Endodermal cell (in vitro differentiated cells): ENCODE measurements at places on chromosomes 1 and 21. TPM values are rescaled to one million over a fixed set of nuclear protein-coding genes. Genes with fewer than 3 reads are reported as not detected.
A peak's percentile ranks its signal among the peaks of the same experiment; 100 is the strongest.

DNA sequence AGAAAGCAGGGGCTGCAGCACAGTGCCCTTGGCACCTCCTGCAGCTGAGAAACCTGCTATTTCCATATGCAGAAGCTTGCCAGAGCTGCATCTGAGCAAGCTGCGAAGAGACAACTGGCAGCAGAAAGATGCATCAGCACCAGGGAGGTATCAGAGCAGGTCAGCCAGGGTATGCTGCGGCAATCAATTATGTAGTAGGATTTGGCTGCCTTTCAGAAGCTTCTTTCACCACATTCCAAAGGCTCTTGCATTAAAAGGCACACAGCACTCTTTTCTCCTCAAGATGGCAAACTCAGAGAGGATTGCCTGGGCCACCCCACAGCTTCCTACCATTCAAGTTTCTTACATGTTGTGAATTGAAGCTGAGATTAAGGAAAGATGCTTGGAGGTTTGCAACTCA lies 47.6 kb upstream of the RAP1A start:
- DNase-seq = no peak

GRCh38 chr1:93123201-93123783 lies 44.2 kb downstream of the MTF2 start:
- no peak for DNase-seq

- DNase-seq = no peak
Measured at GRCh38 chr1:174968750-174969244, 30.9 kb upstream of the CACYBP start.

- DNase-seq = no peak
Measured at GRCh38 chr1:11610629-11611180, 43.5 kb downstream of the FBXO2 start.

- DNase-seq = peak; percentile 78
Measured at GRCh38 chr1:181318022-181318857, 165.1 kb upstream of the CACNA1E start.

DNA sequence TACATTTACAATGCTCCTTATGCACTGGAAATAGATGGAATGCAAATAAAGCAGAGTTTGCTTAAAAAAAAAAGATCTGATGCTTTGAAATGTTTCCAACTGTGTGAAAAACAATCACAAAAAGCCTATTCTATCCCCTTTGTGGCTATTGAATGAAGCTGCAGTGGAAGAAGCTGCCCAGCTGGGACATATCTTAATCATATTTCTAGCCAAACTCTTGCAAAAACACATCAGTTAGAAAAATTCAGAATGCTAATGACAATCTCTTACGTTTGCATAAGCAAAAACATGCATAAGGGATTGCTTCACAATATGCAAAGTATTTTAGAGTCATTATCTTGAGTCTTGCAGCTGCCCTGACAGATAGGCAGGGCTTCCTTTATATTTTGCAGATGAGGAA lies 526.4 kb upstream of the USP24 start:
- DNase-seq = no peak

DNA sequence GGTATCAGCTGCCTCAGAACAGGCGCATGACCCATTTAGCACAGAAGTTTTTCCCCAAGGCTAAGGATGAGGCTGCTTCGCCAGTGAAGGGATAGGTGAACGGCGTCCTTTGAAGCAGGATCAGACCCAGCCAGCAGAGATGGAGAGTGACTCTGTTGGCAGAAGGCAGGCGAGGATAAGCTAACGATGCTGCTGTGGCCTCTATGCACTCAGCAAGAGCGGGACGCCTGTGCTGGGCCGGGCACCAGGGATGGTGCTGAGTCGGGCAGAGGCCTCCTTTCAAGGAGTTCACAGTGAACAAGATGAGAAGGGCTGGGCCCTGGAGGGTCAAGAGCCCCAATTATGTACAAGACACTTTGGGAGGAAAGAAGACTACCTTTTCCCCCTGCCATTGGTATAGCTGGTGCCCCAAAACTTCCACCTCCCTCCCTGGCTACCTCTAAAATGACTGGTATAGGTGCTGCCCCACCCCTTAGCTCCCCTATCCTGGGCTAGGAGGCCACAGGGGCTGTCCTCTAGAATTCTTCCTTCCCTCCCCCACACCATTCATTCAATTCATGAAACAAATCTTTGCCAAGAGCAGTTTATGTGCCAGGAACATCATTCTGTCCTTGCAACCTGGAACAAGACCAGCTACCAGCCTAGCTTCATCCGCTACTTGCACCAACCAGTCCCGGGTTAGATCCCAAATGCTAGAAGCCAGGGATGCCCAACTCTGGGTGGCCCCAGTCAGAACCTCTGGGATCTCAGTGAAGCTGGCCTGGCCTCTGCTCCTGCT lies 7.5 kb downstream of the XKR8 start:
- no peak for DNase-seq

- DNase-seq = no peak
Measured at GRCh38 chr1:198297281-198297680, 140.5 kb downstream of the NEK7 start.

DNA sequence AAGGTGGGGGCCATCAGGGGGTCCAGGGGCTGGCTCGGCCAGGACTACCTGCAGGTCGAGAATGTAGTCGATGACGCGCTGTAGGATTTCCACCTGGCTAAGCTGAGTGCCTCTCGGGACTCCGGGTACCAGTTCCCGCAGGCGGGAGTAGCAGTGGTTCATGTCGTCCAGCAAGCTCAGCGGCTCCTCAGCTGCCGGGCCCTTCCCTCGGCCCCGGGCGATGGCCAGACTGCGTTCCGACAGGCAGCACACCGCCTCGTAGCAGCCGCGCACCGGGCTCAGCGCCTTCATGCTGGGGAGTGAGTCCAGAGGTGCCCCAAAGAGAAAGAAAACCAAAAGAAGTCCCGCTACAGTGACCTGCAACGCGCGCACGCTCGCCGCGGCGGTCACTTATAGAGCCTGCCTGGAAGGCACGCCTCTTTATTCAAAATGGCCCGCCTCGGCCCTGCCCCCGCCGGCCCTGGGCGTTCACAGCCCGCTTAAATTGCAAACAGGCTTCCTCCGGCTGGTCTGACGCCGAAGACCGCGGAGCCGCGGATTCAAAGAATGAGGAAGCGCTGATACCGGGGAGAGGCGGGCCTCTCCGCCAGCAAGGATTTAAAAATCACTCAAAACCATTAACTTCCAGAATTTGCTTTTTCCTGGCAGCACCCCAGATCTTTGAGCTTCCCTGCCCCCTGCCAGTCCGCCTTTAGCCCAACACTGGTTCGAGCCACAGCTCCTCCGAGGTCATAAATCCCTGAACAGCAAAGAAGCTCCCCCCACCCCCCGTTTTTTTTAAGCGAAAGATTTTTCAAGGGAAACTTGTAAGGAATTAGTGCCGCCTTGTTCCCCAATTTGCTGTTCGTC lies at the start of gene ID3:
TSS of gene ID3 (minus strand) at position 366 of the 849 bp plus-strand sequence. CDS start at position 291, 75 bp downstream.
- peak; percentile 98 for DNase-seq

GRCh38 chr1:184905601-184906322 lies 68.5 kb downstream of the NIBAN1 start:
- peak; percentile 67 for DNase-seq

DNA sequence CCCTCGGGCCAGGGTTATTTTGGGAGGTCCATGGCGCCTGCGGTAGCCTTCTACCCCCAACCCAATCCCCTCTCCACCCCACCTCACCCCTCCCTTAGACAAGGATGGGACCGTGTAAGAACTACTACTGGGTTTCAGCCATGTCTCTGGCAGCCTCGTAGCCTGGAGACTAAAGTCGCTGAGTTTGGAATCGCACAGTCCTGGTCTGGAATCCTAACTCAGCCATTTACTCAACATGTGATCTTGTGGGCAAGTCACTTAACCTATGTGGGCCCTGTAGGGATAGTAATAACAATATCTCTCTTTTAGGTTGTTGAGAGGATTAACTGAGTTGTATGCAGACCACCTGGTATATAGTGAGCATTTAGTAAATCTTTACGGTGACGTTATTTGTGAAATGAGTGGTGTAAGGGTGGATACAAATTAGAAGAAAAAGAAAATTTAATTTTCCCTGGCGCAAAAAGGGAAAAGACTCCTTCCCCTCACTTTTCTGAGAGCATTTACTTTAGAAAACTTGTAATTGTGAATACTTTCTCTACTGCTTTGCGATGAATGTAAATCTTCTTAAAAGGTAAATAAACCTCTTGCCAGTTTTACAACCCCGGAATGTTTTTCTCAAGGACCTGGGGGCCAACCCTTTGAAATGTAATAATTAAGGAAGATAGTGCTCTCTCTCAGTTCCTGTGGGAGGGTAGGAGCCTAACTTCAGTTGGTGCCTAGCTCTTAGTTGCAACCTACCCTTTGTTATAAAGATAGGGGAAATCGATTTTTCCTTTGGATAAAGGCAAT lies 615 bp upstream of the MRPS15 start:
- no peak for DNase-seq

GRCh38 chr1:32967888-32968568 lies 3.4 kb upstream of the RNF19B start:
- no peak for DNase-seq

- DNase-seq = no peak
Measured at GRCh38 chr1:169886422-169886821, 7.3 kb downstream of the SCYL3 start.

- DNase-seq = no peak
Measured at GRCh38 chr1:247905910-247906503, 10.6 kb downstream of the OR2W3 start.

DNA sequence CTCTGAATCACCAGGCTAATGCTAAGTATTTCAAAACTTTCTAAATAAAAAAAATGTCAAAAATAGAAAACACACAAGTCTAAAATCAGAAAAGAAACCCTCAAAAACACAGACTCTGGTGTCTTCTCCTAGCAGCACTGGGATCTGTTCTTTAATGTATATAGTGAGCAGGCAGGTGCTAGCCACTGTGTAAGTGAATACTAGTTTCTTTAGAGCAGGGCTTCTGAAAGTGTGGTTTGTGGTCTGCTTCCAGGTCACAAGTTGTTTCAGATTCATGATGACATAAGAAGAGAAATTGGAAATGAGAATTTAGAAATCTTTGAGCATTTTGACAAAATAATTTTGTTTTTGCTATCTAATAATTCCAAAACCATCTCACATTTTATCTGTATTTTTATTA lies 763.1 kb downstream of the USP25 start:
- DNase-seq = no peak

GRCh38 chr1:85283475-85284199 lies 7.2 kb upstream of the BCL10 start:
- peak; percentile 69 for DNase-seq

Gene C1orf94
- 0.17 to 0.29 TPM in 2 of 3 replicates, not detected in the other for total RNA-seq

Gene SYT2
- 2.8 to 3.9 TPM (median 2.9 TPM) in 3 replicates for total RNA-seq

Gene OR2L13
- not detected in 2 replicates for total RNA-seq

Gene OR2T29
- not detected in 3 replicates for total RNA-seq

Gene ALX3
- 0.11 TPM in 1 of 2 replicates, not detected in the other for total RNA-seq

Gene EPS8L3
- not detected in 3 replicates for total RNA-seq

Gene HES4
- total RNA-seq = 16.1 to 34.4 TPM (median 17.0 TPM) in 3 replicates
